CD4-positive, alpha-beta T cell treated with Interleukin-6 for 4 hours (primary cell): ENCODE measurements at places on chromosomes 12 and 14.

GRCh38 chr12:27515671-27516070, 8.3 kb upstream of the PPFIBP1 start:
- no peak for DNase-seq

DNA sequence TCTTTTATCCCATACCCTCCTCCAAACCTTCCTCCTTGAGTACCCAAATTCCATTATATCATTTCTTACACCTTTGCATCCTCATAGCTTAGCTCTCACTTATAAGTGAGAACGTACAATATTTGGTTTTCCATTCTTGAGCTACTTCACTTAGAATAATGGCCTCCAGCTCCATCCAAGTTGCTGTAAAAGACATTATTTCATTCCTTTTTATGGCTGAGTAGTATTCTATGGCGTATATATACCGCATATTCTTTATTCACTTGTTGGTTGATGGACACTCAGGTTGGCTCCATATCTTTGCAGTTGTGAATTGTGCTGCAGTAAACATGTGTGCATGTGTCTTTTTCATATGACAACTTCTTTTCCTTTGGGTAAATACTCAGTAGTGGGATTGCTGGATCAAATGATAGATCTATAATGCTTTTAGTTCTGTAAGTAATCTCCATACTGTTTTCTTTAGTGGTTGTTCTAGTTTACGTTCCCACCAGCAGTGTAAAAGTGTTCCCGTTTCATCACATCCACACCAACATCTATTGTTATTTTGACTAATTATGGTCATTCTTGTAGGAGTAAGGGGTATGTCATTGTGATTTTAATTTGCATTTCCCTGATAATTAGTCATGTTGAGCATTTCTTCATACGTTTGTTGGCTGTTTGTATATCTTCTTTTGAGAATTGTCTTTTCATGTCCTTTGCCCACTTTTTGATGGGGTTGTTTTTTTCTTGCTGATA, 10.1 kb downstream of the RAB21 start:
- no peak for DNase-seq

GRCh38 chr14:34111953-34112352, 161.1 kb upstream of the EGLN3 start:
- DNase-seq, result no peak

- peak; percentile 85 for DNase-seq
These were observed at the start of gene IFI27L2 for GRCh38 chr14:94129111-94129757. IFI27L2 (minus strand) TSS chr14:94129604; CDS start chr14:94129564, 40 bp downstream.

DNA sequence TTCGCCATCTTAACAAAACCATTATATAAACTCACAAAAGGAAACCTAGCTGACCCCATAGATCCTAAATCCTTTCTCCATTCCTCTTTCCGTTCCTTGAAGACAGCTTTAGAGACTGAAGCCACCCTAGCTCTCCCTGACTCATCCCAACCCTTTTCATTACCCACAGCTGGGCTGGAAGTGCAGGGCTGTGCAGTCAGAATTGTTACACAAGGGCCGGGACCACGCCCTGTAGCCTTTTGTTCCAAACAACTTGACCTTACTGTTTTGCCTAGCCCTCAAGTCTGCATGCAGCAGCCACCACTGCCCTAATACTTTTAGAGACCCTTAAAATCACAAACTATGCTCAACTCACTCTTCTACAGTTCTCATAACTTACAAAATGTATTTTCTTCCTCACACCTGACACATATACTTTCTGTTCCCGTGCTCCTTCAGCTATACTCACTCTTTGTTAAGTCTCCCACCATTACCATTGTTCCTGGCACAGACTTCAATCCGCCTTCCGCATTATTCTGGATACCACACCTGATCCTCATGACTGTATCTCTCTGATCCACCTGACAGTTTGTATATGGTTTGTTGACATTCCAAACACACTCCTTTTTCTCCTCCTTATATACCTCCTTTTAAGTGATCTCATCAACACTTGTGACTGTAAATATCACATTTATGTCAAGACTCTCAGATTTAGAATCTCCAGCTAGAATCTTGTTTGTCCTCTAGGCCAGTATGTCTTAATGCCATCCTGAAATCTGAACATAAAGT, 208.7 kb downstream of the KITLG start:
- DNase-seq, result no peak

DNA sequence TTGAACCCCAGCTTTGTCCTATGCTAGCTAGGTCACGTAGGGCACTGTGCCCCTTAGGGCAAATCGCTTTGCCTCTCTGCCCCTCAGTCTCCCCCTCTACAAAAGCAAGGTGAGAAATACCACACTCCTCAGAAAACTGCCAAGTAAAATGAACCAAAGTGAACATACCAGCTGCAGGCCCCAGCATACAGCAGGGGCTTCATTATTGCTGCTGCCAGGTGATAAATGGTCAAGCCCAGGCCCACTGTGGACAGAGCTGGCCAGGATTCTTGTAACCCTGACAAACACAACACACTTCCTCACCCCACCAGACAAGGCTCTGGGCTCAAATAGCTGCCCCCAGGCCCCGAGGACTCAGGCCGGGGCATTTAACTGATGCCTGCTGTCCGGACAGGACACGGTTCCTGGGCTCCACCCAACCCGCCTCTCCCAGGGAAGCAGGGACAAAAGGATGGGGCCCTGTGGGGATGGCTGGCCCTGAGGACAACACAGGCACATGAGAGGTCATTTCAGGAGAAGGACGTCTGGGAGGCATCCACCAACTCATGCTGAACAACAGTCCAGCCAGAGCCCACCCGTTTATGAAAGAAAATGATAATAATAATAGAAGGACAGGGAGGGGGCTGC, 36.7 kb downstream of the NCOR2 start:
- DNase-seq, result no peak

- DNase-seq, result no peak
These were observed at the start of gene HHIPL1 for GRCh38 chr14:99644723-99645544. HHIPL1 (plus strand) TSS chr14:99645129; CDS start chr14:99645208, 79 bp downstream.

DNA sequence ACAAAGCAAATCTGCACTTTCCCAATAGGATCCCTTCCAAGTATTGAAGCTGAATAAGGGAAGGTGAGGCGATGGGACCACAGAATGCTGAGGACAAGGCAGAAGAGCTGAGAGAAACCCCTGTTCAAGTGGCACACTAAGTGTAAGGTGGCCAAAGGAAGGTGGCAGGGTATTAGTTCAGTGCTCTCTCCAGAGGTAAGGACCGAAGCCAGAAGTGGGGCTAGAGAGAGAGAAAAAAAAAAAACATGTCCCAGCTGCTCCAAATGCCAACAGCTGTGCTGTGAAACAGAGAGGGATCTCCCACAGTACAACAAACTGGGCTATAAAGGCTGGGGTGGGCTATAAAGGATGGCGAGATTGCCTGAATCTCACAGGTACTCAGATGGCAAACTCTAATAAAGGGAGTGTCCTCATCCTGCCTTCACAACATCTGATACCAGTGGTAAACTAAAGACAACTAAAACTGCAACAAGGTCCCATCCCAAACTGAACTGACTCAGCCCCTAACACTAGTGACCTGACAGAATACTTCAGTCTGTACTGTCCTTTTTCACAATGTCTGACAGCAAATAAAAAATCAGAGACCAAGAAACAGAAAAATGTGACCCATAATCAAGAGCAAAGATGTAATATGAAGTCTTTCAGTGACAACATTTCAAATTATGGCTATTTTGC, 47.9 kb downstream of the CDK17 start:
- DNase-seq, result no peak
